ENCODE measurements at places on chromosomes 16 and 17.

- no peak for DNase-seq
Observed at GRCh38 chr16:65793781-65794180, 572.7 kb upstream of the CDH5 start.

GRCh38 chr16:72467157-72467759 lies 295.3 kb upstream of the PMFBP1 start:
- no peak for DNase-seq

DNA sequence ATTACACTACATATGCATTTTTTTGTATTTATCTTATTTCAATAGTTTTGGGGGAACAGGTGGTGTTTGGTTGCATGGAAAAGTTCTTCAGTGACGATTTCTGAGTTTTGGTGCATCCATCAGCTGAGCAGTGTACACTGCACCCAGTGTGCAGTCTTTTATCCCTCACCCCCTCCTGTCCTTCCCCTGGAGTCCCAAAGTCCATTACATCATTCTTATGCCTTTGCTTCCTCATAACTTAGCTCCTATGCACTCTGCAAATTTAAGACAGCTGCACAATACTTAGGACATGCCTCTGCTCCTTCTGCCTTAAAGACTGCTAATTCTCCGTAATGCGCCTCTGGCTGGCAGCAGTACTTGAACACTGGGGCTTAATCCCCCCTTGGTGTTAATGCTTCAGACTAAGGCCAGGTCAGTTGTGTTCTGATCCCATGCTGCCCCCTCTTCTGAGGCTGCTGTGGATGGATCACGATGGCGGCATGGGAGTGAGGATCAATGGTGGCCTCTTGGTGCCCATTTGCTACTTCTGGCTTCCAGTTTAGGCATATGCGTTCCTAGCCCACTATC lies 146.2 kb downstream of the PARN start:
- DNase-seq, result no peak

DNA sequence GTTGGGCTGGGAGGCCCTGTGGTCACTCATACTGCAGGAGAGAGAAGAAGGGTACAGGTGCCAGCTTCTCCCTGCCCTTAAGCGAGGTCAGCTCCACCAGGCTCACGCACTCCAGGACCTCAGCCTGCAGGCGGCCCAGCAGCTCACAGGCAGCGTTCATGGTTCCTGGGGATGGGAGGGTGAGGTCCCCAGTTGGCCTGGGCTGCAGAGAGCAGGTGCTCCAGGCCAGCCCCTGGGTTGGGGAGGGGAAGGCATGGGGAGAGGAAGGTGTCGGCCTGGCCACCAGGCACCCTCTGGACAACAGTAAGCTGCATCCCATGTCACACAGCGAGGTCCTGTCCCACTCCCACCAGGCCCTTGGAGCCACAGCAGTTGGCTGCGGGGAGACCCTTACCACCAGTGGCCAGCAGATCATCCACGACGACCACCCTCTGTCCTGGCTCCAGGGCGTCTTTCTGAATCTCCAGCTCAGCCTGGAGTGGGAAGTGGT lies 2.0 kb downstream of the APRT start:
- DNase-seq, result peak; percentile 57

- DNase-seq, result no peak
Observed at GRCh38 chr17:19750835-19751234, 2.7 kb upstream of the ALDH3A1 start.

- DNase-seq, result peak; percentile 78
Observed at GRCh38 chr17:18248300-18248731, 10.2 kb downstream of the FLII start.

GRCh38 chr16:22272870-22273650 lies 24.1 kb upstream of the POLR3E start:
- DNase-seq, result no peak

GRCh38 chr17:48247603-48248002 lies 140.0 kb downstream of the SNX11 start:
- no peak for DNase-seq

- DNase-seq, result no peak
Observed at GRCh38 chr16:74201576-74201975, 95.0 kb upstream of the PSMD7 start.

DNA sequence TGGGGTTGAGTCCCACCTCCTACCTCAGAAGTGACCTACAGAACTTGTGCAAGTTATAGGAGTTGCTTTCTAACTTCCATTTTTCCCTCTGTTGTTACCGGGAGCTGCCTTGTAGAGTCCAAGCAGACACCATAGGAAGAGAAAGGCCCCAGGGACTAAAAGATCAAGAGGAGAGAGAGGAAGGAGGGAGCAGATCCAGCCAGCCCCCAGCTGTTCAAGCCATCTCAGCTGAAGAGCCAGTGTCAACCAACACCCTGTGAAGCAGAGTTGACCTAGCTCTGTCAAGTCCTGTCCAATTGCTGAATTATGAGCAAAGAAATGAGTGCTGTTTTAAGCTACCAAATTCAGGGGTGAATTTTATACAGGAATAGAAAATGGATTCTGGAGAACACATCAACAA lies 34.9 kb upstream of the CACNG4 start:
- DNase-seq, result no peak

DNA sequence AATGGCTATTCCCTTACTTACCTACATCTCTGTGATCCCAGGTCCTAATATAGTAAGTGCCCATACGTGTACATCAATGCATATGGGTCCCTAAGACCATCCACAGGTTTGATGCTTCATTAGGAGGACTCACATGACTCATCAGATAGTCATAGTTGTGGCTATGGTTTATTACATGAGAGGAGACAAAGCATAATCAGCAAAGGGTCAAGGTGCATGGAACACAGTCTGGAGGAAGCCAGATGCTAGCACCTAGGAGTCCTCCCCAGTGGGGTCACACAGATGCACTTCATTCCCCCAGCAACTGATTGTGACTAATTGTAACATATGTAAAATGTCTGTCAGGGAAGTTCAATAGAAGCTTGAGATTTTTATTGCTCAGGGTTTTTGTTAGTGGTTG lies 42.8 kb downstream of the PHKB start:
- DNase-seq, result no peak

GRCh38 chr17:8658810-8659209 lies 28.3 kb upstream of the MYH10 start:
- DNase-seq, result no peak

GRCh38 chr16:83312718-83313245 lies 495.0 kb upstream of the HSBP1 start:
- no peak for DNase-seq

DNA sequence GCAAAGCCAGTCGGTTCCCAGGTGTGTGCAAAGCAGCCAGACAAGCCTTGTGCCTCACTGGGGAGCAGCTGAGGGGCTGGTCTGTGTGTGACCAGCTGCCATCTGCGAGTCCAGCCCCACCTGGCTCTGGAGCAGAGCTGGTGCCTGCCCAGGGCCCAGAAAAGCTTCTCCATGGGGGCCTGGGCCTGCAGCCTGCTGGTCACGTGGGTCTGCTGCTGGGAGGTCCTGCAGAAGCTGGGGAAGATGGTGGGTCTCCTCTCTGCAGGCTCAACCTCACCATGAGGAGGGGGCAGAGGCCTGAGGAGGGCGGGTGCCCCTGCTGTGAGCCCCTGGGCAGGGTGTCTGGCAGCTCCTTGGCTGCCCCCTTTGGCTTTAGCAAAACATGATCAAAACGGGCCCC lies 71.9 kb downstream of the ENGASE start:
- DNase-seq, result no peak

- no peak for DNase-seq
Observed at GRCh38 chr17:12445331-12445730, 220.4 kb upstream of the MYOCD start.

- DNase-seq, result no peak
Observed at GRCh38 chr16:53159781-53160436, 105.1 kb downstream of the CHD9 start.

DNA sequence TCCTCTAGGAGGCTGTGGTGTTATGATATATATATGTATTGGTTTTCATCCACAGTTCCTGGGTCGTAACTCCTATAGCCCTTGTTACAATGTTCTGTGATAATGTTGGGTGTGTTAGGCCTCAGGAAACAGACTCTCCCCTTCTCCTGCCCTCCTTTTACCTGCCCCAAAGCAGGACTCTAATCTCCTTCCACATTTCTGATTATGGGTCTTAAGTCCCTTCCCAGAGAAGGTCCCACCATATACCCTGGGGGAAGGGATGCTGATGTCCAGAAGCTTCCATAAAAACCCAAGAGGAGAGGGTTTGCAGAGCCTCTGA lies 450 bp upstream of the C1QBP start:
- DNase-seq, result no peak

DNA sequence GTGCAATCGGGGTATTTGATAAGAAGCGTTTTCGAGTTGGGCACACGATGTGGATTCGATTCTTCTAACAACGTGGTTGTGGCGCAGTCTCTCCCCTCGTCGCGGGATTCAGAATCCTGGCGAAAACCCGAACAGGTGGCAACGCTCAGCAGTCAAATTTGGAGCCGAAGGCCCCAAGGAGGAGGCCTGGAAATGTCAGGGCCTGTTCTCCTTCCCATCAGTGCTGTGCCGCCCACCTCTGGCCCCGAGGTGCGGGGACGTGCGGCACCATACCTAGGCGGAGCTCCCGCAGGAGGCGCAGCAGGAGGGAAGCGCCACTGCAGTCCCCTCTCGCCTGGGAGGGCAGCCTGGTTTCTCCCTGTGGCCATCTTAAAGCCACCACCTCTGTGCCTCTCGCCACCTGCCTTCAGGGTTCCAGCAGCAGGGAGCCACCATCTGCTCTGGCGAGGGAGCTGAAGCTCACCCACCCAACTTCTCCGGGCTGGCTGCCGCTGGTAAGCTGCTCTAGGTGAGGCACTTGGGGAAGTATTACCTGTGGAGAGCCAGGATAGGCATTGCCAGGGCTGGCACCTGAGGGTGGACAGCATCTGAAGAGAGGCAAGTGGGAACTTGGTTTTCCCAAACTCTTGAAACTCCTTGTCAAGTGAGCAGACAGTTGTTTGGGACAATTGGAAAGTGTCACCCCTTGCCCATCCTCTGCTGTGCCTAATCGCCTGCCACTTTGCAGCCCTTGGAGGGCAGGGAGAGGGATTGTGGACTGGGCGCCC lies 2.6 kb upstream of the AATF start:
- DNase-seq, result no peak

DNA sequence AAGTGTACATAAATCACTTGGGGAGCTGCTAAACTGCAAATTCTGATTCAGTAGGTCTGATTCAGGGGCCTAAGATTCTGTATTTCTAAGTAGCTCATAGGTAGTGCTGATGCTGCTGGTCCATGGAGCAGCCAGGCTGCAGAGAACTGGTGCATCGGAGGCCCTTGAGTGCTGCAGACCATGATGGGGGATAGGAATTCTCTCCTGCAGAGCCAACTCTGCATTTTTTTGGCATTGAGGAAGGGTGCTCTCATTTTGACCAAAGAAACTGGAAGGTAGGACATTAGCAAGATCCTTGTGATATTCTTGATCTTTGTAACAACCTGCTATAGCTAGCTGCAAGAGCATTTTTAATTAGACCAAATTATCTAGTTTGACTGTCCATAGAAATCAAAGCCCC lies 4.7 kb downstream of the HOXB2 start:
- DNase-seq, result no peak

GRCh38 chr16:80997139-80997798 lies 9.4 kb downstream of the CMC2 start:
- no peak for DNase-seq

DNA sequence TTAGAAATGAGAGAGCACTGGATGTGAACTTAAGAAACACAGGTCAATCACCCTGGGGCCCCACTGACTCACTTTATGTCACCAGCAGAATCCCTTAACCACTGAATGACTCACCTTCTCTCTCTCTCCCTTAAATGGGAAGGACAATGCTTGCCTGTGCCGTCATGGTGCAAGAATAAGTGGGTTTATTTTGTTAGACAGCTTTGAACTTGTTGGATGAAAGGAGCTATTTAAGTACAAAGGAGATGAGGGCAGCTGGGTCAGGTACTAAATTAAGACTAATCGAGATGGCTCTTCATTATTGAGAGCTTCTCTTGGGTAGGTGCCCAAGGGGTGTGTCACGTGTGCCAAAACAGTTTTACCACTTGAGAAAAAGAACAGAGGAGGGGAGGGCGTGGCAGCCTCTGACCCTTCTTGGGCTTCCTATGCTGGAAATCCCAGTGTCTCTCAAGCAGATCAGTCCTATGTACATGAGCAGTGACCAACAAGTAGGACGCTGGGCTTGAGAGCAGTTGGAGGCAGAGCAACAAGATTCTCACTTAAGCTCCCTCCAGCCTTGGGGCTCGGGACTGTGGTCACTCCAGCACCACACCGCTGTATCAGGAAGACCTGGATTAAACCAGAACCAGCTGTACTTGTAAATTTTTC lies 6.7 kb upstream of the KRT31 start:
- DNase-seq, result peak; percentile 67

- peak; percentile 58 for DNase-seq
Observed at GRCh38 chr16:67537636-67538591, 9.3 kb downstream of the RIPOR1 start.

- no peak for DNase-seq
Observed at GRCh38 chr17:8963014-8963413, 2.5 kb downstream of the PIK3R5 start.

GRCh38 chr16:79542237-79542774 lies 58.2 kb downstream of the MAF start:
- no peak for DNase-seq

DNA sequence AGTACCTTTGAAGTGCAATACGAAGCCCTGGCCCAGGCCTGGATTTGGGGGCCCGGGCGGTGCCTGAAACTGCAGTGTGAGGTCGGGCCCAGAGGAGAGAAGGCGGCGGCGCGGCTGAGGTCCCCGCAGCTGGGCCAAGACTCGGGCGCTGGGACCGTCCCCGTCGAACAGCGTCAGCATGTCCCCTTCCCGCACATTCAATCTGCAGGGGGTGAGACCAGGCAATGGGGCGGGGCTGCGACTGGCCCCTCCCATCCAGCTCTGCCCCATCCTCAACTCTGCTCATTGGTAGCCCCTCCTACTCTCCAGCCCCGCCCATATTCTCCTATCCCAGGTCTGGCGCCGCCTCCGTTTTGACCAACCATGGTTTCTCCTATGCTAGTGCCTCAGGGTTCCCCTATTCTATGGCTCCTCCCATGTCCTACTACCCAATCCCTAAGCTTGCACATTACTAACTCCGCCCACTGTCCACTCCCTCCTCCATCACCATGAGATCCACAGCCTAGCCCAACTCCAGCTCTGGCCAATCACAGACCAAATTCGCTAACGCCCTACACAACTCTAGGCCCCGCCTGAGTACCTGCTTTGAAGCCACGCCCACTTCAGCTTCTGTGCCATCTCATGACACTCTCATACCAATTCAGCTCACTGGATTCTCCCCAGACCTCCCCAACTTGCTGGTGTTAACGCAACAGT lies 14.4 kb upstream of the CDIPT start:
- DNase-seq, result peak; percentile 77

DNA sequence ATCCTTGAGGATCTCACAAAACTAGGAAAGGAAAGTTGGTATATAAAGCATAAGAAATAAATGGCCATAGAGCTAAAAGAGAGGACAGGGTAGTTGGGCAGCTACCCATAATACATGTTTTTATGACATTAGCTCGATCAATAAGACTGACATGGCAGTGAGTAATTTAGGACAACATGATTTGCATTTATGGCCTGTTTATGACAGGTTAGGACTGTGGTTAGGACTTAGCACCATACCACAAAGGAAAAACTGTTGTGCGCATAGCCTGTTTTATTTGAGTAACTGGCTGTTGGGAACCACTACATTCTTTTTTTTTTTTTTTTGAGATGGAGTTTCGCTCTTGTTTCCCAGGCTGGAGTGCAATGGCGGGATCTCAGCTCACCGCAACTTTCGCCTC lies 18.0 kb upstream of the TRIM37 start:
- DNase-seq, result no peak
